ENCODE measurements at places on chromosomes 11 and 22.

GRCh38 chr22:44361391-44362126 is 48.8 kb upstream of the SHISAL1 start:
- DNase-seq = no peak

DNA sequence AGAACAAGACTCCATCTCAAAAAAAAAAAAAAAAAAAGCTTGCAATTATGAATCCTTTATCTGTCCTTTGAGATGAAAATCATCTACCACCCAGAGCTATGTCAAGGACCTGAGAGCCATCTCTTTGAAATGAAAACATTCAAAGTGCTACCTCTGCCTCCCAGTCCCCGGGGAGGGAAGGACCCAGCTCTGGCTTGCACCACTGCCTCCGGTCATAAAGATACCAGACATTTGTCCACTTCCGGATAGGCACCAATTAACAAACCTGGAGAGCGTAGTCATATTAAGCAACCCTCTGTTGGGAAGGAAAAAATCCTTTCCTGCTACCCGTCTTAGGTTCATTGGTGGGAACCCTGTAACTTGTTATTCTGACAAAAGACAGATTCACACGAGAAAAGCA is 98.6 kb downstream of the ARHGAP8 start:
- DNase-seq = no peak

DNA sequence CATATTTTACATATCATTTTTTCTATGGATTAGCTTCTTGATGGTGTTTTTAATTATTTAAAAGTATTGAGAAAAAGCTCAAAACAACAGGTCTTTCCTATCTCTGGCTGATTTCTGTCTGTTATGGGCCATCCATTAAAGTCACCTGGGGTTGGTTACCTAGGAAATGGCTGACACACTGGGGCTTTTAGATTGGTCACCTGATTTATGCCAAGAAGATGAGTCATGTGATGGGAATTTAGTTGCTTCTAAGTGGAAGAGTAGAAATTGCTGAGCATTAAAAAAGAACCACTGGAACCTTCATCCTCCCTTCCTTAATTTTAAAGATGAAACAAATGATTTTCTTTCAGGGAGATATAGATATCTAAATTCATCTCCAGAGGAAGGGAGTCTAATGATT is 48.8 kb upstream of the LARGE1 start:
- DNase-seq = no peak

- DNase-seq = no peak
Measured at GRCh38 chr22:23300476-23300875, 120.2 kb downstream of the BCR start.

- DNase-seq = peak; percentile 71
Measured at GRCh38 chr22:50190941-50191741, 5.4 kb downstream of the TRABD start.

GRCh38 chr11:59193587-59194130 is 19.1 kb downstream of the MPEG1 start:
- no peak for DNase-seq

DNA sequence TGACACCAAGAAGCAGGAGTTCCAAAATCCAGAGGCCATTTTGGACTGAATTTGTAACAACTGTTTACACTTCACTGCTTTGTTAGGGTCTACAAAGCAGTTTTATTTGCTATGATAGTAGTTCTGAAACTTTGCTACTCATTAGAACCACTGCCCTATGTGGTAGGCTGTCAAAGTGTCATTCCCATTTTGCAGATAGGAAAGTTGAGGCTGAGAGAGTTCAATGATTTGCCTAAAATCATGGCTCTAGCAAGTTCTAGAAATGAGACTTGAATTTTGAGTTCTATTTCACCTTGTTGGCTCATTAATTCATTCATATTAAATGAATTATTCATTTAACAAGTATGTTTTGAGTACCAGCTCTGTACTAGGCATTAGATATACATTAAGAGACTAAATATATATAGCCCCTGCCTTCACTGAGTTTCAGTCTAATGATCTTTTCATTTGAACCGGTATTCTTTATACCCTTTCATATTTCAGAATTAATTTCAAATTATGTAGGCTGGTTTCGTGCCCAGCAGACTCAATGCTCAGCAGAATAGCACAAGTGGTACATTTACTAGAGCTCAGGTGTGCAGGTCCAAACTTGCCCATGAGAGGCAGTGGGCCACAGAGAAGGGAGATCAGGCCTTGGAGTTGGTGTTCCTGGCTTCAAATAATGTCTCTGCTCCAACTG is 93.5 kb downstream of the ME3 start:
- DNase-seq = no peak

DNA sequence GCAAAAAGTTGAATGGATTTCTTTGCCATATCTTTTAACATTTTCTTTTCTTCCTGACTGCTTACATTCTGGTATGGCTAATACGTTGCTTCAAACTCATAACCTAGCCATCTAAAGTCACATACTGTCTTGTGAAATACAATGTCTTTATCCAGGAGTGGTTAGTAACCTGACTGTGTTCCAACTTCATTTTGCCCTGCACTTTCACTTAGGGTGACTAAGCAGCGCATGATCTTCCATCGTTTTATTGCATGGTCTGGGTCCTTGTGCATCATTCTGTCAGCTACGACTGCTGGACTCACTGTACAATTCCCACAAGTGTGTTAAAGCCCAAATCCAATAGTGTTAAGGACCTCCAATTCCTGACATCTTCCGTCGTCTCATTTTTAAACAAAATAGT is 403.2 kb downstream of the NTM start:
- no peak for DNase-seq

DNA sequence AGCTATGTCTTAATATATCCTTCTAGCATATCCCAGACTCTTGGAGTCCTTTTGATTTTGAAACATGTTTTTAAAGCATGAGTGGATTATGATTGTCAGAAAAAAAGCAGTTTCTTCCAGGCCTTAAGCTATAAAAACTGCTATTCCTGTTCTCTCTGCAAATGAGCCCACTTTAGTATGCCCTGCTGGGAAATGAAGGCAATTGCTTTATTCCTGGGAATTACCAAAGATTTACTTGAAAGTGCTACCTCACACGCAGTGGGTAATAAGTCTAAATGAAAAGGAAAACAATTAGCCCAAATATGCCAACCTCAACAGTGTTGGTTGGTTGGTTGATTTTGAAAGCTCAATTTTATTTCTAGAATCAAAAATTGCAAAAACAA is 17.2 kb upstream of the RCN1 start:
- no peak for DNase-seq

- no peak for DNase-seq
Measured at GRCh38 chr11:73411031-73411430, 34.8 kb downstream of the RELT start.
